PC-9 (cell line): ENCODE measurements at places on chromosomes 5 and 9. TPM values are rescaled to one million over a fixed set of nuclear protein-coding genes. Genes with fewer than 3 reads are reported as not detected.

Gene MCC
- 2.5 TPM in 2 replicates for total RNA-seq

Gene PAIP2
- total RNA-seq, result 79.4 and 90.5 TPM in 2 replicates

Gene FREM1
- 0.17 and 0.45 TPM in 2 replicates for total RNA-seq

Gene ALDH1A1
- total RNA-seq, result 2.3 and 3.7 TPM in 2 replicates

Gene COL15A1
- not detected in 2 replicates for total RNA-seq

Gene RXRA
- 116 and 146 TPM in 2 replicates for total RNA-seq

Gene EIF4E1B
- not detected in 2 replicates for total RNA-seq

Gene FBXO10
- 3.4 and 3.7 TPM in 2 replicates for total RNA-seq

Gene HSPB3
- total RNA-seq, result not detected in 2 replicates

- DNase-seq, result no peak
These were observed 36.4 kb downstream of the RASGEF1C start for GRCh38 chr5:180172447-180173197.

DNA sequence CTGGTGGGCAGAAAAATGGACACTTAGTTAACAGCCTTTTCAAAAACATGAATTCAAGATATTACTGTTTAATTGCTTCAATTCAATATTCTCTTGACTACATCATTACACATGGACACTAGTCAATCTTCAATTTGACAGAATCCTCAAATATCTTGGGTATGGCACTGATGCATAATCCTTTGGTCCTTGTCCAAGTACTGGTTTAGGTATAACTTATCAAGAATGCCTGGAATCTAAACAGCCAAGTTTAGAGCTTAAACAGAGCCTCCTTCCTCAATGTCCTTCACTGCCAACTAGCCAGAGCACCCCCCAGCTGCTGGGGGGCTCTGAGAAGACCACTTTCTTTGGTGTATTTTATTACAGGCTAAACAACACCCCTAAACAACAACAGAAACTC, 61.6 kb upstream of the ERCC6L2 start:
- DNase-seq, result no peak

DNA sequence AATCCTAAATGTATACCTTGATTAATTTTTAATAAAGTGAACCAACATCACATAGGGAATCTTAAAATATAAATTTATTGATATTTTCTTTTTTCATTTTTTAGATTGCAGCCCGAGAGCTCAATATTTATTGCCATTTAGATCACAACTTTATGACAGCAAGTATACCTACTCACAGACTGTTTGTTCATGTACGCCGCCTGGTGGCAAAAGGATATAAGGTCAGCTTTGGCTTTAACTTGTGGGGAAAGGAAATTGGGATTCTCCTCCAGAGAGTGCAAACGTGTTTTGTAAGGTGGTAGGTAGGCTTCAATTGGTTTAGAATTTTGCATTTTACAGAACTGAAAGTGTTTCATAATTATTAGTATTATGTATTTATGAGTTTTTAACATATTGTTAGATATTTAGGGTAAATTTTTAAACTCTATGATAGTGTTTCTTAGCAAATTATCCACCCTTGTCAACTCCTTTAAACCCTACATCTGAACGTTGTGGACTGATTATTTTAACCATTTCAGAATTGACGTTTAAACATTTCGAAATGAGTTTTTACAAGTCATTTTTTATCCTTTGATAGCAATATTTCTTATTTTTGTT, 17.5 kb upstream of the DHFR start:
- peak; percentile 58 for DNase-seq

- peak; percentile 47 for DNase-seq
These were observed 42.0 kb upstream of the RXRA start for GRCh38 chr9:134284273-134284672.

DNA sequence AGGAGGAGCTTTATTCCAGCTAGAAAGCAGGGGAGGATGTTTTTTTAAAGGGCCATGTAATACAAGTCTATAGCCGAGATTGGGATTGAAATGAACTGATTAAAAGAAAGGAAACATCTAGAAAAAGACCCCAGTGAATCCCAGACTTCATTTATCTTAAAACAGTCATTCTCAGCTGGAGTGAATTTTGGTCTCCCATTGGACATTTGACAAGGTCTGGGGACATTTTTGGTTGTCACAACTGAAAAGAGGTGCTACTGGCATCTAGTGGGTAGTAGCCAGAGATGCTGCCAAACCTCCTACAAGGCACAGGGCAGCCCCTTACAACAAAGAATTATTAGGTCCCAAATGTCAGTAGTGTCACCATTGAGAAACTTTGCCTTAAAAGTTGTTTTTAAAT, 16.3 kb upstream of the SPINK4 start:
- no peak for DNase-seq

DNA sequence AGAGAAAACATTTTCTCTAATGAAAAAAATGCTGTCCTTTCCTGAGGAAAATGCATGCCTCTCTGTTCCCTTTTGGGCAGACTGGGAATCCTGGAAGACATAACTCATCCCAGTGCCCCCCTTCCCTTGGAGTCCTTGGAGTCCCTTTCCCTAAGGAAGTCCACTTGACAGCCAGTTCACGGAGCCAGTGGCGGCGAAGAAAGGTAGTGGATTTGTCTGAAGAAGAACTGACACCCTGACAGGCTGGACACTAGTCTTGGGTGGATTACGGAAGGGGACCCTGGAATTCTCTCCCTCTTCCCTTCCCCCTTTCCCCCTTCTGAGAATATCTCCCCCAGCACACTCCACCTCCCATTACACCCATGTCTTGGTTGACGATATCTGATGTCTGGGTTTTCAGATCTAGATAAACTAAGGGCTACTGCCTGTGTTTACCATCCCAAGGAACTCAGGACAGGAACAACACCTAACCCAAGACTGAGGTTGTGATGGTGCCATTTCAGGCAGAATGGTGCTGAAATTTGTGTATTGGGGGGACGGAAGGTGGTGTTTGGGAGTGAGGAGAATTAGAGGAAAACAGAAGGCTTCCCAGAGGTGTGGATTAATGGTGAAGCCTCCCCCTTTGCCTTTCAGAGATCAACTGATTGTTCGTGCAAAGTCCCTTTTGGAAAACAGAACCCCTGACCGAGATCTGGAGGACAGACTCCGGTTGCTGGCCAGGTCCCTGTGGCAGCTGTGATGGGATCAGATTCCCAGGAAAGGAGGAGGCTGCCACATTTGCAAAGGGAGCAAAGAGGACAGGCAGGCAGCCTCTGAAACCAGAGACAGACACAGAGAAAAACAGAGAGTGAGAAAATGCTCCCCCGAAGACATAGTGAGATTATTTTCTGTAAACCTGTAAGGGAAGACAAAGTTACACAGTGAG, 704 bp downstream of the SPARC start:
- no peak for DNase-seq

DNA sequence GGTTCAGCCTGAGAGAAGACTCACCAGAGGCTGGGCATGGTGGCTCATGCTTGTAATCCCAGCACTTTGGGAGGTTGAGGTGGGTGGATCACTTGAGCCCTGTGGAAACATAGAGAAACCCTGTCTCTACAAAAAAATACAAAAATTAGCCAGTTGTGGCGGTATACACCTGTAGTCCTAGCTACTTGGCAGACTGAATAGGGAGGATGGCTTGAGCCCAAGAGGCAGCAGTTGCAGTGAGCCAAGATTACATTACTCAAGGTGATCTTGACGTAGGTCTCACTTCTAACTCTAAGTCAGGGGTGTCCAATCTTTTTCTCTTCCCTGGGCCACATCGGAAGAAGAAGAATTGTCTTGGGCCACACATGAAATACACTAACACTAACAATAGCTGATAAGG, 16.2 kb upstream of the ATP6V1G1 start:
- no peak for DNase-seq

DNA sequence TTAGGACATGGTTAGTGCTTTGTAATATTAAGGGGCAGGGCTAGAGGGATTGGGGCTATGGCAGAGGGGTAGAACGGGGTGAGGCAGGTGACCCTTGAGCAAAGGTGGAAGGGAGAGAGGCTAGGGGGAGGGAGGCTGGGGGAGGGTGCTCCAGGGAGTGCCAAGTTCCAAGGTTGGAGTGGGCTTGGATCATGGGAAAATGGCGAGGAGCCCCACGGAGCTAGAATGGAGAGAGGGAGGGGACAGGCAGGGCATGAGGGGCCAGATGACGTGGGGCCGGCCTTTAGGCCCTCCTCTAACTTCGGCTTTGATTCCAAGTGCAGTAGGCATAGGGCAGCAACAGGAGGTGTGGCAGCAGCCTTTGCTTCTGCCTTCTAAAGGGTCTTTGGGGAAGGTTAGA, 171.8 kb upstream of the PANK3 start:
- DNase-seq, result no peak

DNA sequence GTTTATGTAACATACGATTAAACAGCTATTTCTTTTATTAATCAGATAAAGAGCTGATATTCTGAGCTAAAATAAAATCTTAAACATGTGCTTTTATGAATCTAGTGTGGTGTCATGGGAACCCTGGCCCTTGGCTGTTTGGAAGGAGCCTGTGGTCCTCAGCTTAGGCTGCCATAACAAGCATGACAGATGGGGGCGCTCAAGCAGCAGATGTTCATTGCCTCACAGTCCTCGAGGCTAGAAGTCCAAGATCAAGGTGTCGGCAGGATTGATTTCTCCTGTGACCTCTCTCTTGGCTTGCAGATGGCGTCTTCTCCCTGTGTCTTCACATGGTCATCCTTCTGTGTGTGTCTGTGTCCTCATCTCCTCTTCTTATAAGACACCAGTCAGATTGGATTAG, 448.2 kb downstream of the GADD45G start:
- no peak for DNase-seq

DNA sequence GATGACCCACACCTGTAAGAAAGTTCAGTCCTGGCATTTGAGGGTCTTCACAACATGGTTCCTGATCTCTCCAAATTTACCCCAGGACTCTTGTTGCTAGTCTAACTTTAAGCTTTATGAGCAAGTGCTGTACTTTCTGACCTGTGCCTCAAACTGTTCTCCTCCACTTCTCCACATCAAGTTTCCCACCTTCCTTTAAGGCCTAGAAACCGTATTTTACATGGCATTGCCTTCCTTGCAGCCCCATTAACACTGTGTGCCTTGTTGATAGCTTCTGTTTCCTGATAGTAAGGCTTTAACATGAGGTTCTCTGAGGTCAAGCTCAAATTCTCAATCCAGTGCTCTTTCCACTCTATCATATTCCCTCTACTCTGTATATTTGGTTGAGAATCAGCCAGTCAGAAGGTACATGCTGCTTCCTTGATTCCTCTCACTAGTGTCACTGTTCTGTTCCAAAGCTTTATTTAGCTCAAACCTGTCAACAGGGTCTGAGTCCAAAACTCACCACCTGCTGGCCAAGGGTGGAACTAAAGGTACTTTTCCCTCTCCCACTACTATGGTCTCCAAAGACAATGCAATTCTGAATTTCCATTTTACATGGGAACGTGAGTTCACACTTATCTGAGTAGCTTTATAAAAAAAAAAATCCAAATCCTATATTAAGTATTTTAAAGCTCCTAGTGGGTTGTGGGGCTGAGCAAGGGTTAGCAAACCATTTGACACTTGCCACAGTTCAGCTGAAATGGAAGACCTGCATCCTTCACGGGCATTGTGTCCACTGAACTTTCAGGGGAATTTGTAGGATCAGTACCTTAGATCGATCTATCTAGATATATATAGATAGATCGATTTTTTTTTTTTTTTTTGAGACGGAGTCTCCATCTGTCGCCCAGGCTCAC, 21.1 kb downstream of the VCP start:
- peak; percentile 25 for DNase-seq

DNA sequence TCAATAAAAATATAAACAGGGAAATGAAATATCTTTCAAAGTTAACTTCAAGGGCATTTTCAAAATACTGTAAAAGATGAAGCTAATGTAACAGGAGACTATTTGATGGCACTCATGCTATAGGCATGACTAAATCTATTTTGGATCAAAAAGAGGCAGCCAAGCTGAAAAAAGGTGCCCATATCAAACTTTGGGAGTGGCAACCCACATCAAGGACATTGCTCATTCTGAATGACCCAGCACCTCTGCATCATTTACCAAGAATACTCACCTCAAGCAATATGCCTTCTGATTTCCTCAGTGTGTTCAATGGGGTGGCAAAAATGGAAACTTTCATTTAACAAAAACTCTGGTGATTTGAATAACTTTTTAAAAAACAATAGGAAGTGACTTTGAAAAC, 853.3 kb downstream of the TLE1 start:
- peak; percentile 2 for DNase-seq

DNA sequence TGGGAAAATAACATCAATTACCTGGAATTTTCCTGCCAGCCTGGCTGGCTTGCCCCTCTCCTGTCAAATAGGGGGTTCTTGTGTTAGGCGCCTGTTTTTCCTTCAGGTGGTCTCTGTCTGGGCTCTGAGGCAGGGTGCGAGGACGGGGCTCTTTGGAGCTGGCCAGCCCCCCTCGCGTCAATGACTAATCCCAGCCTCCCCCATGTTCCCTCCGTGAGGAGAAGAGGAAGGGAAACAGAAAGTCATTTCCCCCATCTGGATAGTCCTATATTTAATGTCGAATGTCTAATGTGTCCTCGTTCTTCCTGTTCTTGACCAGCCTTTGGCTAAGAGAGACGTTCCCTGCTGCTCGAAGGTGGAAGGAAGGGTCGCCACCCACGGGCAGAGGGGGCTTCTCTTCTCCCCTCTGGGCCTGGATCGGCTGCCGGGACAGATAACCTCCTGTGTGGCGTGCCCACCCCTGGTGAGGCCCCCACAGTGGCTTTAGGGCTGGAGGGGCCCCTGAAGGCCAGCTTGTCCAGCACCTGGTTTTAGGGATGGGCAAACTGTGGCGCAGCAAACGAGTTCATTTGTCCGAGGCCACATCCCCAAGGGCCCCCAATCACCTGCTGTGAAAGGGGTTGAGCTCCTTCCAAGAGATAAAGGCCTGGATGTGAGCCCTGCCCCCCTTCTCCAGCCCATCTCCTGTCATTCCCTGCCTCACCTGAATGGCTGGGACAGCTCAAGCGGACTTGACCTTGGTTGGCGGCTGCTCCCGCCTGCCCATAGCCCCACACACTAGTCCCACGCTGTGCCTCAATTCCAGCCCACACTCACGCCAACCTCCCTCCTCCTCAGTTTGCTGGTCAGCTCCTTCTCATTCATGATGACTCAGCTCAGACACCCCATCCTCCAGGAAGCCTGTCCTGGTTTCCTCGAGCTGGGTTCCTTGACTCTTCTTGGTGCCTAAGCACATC, 35.9 kb upstream of the UNC5A start:
- no peak for DNase-seq
